A375 (cell line): ENCODE measurements at places on chromosomes 16 and 17. TPM values are rescaled to one million over a fixed set of nuclear protein-coding genes. Genes with fewer than 3 reads are reported as not detected.

Gene CXCL16
- total RNA-seq = 4.0 and 4.1 TPM in 2 replicates

Gene SPATA22
- total RNA-seq = not detected in 2 replicates

Gene GJC1
- 24.3 and 26.5 TPM in 2 replicates for total RNA-seq

Gene TEX19
- 0.16 and 0.98 TPM in 2 replicates for total RNA-seq
